ENCODE measurements at places on chromosomes 12 and 14.

- no peaks in the 10 kb centered on the region for H3K36me3 ChIP-seq
- DNase-seq: no peak
- H3K27ac ChIP-seq: no peak overlapping the region
- H3K27me3 ChIP-seq: no peaks in the 10 kb centered on the region
- H3K4me3 ChIP-seq: no peak overlapping the region
Measured at GRCh38 chr12:41452838-41453407, 264.8 kb downstream of the PDZRN4 start.

DNA sequence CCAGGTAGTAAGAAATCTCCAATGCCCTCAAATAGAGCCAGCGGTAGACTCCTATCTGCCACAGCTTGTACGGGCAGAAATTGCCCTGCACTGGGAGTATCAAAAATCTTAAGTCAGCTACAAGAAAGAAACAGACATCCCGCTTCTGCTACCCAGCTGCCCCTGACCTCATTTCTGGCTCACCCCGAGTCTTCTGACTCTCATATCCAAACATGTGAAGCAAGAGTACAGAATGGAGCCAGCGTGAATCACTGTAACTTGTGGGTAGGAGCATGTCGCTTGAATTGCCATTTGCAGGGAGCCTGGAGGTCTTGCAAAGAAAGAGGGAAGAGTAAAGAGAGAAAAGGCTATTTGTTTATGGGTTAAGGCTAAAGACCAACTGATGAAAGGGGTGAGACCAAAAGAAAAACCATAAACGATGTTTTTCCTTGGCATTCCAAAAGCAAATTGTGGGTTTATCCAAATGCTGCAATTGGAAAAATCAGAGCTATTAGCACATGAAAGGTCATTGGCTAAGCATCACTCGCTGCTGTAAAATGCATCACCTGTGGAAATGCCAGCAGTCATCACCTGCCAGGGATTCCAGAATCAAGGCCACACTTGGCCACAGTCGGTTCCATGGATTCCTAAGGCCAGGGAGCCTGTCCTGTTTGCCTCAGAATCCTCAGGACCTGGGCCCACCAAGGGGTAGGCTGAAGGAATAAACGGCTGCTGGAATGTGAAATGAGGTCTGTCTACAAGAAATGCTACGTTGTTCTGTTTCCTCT lies 86.6 kb downstream of the FOXN3 start:
- no peaks in the 10 kb centered on the region for H3K36me3 ChIP-seq
- peak; percentile 94 for DNase-seq
- H3K27me3 ChIP-seq: no peaks in the 10 kb centered on the region

DNA sequence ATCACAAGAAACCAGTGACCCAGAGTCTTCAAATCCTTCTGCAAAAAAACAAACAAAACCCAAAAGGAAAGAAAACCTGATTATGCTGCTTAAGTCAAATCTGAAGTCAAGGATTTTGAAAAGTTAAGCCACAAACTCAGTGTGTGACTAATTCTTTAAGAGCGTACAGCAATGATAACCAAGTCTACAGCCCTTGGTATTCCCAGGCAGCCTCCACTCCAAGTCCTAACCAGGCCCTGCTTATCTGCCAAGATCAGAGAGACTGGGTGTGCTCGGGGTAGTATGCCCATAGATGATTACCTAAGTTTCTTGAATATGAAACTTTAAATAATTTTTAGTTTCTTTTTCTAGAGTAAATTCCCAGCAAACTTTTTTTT lies 13.1 kb downstream of the PGAM5 start:
- peak; percentile 77 for DNase-seq
- peak overlapping the region; percentile 48 for H3K27ac ChIP-seq
- H3K27me3 ChIP-seq: no peaks in the 10 kb centered on the region
- H3K4me3 ChIP-seq: no peak overlapping the region
- peaks cover 11% of the 10 kb centered on the region for H3K4me1 ChIP-seq

GRCh38 chr12:101935890-101936746 lies 58.7 kb downstream of the DRAM1 start:
- DNase-seq: peak; percentile 97
- no peaks in the 10 kb centered on the region for H3K36me3 ChIP-seq
- no peak overlapping the region for H3K4me3 ChIP-seq
- peak overlapping the region; percentile 80 for H3K27ac ChIP-seq

DNA sequence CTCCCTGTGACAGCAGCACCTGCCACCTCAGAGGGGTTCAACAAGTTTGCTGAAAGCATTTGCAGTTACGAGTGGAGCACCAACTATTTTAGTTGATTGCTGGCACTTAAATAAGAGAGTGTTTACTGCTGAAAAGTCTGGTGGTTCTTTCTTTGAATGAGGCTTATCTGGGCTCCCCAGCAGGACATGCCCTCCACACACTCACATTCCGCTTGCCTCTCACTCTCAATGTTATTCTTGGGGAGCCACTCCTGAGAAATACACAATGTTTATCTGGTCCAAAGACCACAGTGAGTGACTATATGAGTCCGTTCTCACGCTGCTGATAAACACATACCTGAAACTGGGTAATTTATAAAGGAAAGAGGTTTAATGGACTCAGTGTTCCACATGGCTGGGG lies 31.9 kb downstream of the NT5DC3 start:
- H3K27me3 ChIP-seq: no peaks in the 10 kb centered on the region
- H3K36me3 ChIP-seq: peaks cover 17% of the 10 kb centered on the region
- H3K27ac ChIP-seq: no peak overlapping the region
- H3K4me3 ChIP-seq: no peak overlapping the region

GRCh38 chr14:100472094-100472455 lies 115.1 kb downstream of the BEGAIN start:
- DNase-seq: no peak
- H3K27me3 ChIP-seq: no peaks in the 10 kb centered on the region
- no peaks in the 10 kb centered on the region for H3K36me3 ChIP-seq
- no peak overlapping the region for H3K27ac ChIP-seq
- no peak overlapping the region for H3K4me3 ChIP-seq
- peaks cover 24% of the 10 kb centered on the region for H3K4me1 ChIP-seq
